NCI-H2081 (cell line): ENCODE measurements at places on chromosomes 5 and 9.
A peak's percentile ranks its signal among the peaks of the same experiment; 100 is the strongest.

GRCh38 chr5:38008198-38008597 is 168.4 kb upstream of the GDNF start:
- DNase-seq, result peak; percentile 18

DNA sequence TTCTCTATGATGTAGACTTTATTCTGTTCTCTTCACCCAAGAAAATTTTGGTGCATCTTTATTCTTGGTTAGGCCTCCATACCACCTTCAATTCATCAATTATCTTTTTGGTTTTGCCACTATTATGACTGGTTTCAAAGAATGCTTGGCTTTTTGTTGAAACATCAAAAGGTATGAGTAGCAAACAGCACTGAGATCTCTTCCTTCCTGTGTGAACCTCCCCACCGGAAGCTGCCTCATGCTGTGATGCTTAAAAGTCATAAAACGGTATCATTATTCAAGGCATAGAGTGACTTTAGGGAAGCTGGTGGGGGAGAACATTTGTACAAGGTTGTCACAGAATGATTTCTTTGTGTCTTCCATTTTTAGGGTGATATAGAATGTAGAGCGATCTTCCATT is 70.6 kb downstream of the IQGAP2 start:
- no peak for DNase-seq

- DNase-seq, result no peak
These were observed 7.6 kb upstream of the AK1 start for GRCh38 chr9:127884976-127885490.

DNA sequence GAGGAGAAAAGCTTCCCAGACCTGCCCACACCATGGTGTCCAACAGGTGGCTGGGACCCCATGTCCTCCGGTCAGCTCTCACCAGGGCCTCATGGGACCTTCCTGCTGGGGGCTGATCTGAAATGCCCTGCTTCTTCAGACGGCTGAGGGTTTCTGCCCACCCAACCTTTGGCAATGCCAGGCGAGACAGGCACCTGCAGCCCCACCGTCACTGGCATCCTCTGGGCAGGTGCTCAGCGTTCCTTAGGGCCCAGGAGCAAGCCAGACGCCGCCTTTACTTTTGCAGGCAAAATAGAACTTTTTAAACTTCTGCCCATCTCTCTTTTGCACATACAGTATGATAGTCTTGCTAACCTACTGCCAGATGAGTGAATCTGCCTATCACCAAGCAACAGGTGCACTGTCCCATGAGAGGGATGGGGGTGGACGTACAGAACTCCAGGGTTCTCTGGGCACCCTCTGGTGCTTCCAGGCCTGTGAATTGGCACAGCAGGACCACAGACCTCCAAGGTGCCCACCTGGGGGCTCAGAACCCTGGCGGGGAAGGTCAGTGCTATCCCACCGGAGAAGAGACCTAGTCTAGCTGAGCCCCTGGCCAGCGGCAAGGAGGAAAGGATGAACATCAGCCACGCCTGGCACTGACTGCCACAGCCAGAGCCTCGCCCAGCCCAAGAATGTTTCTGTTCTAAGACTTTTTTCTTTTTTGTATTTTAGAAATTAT is 7.5 kb downstream of the OBP2B start:
- no peak for DNase-seq

- no peak for DNase-seq
These were observed 47.9 kb upstream of the FKTN start for GRCh38 chr9:105510024-105510423.

GRCh38 chr9:129253803-129254381 is 75.8 kb upstream of the IER5L start:
- no peak for DNase-seq

DNA sequence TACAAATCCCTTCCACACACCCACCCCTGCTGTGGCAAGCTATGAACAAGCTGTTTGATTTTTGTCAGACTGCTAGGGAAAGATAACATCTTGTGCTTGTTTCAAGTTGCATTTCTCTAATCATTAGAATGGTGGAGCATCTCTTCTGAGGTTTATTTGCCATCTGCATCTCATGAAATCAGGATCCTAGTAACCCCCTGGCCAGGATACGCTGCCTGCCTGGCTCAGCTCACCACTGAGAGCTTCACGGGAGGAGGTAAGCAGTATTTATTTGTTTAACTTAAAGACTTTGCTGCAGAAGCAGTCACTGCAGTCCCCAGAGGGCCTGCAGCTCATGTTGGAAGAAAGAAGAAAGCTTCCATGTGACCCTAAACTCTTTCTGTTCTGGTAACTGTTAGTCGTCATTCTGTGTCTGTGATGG is 83.3 kb upstream of the CXCL14 start:
- DNase-seq, result no peak

GRCh38 chr5:41869151-41869723 is 988 bp downstream of the OXCT1 start:
- DNase-seq, result peak; percentile 54

DNA sequence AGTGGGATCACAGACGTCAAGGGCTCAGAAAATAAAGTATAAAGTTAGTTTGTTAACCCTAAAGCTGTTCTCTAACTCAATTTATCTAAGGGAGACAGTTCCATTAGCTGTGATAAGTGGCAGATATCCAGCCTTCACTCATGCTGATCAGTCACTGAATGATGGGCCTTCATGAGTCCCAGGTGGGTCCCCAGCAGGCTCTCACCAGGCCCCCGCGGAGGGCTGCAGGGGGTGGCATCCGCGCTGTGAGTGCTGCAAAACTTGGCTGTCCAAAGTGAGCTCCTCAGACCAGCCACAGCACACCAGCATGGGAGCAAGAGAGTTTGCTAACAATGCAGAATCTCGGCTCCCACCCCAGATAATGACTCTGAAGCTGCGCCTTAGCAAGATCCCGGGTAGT is 187.2 kb downstream of the GNA14 start:
- DNase-seq, result no peak

DNA sequence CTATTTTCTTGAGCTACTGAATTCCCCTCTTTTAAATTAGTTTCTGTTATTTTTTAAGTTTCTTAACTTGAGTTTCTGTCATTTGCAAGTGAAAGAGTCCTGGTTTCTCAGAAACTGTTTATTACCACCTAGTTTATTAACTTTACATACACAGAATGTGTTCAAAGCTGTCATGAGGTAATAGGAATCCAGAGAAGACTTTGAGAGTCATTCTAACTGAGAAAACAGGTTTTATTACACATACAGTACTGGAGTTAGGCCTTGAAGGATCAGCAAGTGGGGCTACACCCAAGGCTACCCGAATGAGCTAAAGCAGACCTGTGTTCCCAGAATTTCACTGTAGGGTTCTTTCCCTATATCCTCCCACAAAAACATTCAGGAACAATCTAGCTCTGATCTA is 33.1 kb downstream of the FAM114A2 start:
- no peak for DNase-seq

GRCh38 chr9:137556069-137556838 is 4.6 kb downstream of the MRPL41 start:
- no peak for DNase-seq

DNA sequence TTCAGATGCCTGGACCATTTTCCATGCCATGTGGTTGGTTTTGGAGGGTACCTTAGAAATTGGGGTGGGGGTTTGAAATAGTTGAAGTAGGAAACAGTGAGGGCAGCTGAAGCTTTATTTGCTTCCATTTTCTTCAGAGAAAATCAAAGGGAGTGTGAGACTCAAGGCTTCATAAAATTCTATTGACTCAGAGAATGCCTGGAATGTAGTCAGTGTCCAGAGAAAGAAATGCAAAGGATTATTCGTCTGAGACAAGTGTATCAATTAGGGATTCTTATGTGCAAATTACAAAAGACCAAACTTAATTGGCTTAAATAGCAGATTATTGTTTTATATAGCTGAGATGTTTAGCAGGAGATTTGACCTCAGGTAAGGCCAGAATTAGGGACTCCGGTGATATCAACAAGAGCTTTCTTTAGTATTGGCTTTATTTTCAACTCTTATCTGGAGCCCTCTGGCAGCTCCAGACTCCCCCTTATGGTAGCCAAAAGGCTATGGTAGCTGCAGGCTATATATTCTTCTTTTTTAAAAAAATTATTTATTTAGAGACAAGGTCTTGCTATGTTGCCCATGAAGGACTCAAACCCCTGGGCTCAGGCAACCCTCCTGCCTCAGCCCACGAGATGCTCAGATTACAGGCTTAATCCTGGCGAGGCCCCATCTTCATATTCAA is 38.9 kb downstream of the PTTG1 start:
- DNase-seq, result no peak
